ENCODE measurements at places on chromosomes 2 and 18.

- DNase-seq: no peak
Measured at GRCh38 chr2:198042189-198042588, 237.8 kb downstream of the PLCL1 start.

GRCh38 chr18:25261768-25262167 lies 90.2 kb downstream of the ZNF521 start:
- no peak for DNase-seq

GRCh38 chr2:238169708-238170251 lies 11.0 kb downstream of the ERFE start:
- DNase-seq: peak; percentile 97

DNA sequence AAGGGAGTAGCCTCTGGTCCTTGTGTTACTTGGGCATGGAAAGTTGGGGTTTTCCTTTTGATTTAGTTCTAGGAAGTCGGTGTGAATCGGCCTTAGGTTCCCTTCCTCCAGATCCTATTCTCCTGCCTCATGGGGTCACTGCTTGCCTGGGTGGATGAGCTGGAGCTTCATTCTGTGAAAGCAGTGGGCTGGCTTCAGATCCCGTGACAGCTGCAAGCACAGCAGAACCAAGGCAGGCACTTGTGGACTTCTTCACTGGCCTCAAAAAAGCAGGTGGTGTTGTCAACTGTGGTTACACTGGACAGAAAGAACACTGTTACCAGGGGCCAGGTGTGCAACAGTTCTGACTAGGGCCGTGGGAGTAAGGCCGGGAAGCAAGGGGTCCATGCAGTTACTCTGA lies 243.4 kb downstream of the LDLRAD4 start:
- DNase-seq: no peak

- no peak for DNase-seq
Measured at GRCh38 chr2:53752385-53752784, 15.2 kb upstream of the CHAC2 start.

- no peak for DNase-seq
Measured at GRCh38 chr2:173773076-173773475, 192.1 kb downstream of the SP3 start.

DNA sequence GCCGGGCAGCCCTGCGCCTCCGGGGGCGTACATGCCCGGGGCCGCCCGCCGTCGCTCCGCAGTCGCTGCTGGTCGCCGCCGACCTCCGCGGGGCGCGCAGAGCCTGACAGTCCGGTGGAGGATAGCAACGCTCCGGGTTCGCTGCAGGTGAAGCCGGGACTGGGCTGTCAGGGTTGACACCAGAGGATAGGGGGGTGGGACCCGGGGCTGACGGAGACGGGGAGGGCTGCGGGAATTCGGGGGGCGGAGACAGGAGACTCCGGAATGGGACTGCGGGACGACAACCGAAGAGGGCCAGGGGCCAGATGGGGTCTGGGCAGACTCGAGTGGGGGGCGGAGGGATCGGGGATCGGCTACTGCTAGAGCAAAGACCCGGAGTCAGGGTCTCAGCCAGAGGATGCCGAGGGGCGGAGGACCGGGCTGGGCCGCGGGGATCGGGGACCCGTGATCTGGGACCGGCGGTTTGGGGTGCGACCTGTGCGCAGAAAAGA lies 403 bp downstream of the TMEM127 start:
- DNase-seq: no peak

DNA sequence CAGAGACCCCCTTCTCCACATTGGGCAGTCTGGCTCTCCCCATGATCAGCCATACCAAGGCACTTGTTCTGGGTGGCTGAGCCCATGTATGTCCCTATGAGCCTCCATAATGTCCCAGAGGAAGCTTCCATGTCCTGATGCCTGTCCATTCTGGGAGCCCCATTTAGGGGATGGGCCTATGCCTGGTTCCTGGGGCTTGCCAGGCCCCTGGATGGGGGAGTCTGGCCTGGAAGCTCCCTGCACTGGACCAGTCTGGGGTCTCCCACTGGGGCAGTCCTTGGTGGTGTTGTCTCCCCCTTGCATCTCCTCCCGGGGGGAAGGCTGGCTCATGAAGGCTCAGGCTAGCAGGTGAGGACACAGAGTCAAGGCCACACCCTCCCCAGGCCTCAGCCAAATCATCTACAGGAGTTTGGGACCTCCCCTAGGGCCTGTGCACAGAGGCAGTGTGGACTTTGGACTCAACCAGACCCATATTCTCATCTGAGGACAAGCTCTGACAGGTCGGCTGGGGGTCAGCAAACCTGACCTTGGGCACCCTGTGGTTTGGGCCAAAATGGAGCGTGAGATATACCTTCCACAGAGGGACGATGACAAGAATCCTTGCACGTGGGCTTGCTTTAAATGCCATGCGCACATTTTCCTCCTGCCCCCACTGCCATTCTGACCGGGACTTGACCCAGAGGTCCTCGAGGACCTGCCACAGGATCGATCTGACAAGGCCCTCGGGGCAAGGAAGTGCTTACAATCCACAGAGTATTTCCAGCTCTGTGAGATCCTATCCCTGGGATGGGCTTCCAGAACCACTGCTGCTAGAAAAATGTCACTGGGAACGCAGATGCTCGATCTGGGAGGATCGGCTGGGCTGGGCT lies 38.8 kb downstream of the INHBB start:
- DNase-seq: no peak

GRCh38 chr2:236117861-236118269 lies 50.3 kb downstream of the GBX2 start:
- DNase-seq: no peak

DNA sequence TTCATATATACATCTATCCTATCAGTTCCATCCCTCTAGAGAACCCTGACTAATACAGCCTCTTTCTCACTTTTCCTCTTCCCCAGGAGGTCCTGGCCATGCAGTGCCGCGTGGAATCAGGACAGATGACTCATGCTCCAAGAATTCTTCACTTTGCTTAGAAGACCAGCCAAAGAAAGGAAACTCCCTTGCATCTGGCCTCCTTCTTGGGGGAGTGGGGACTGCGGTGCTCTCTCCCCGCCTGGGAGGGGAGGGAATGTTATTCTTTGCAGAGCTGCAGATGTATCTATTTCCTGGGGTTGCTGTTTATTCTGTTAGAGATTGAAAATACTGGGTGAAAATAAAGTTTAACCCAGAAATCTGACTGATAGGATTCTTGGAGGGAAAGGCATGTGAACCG lies 111.5 kb upstream of the SH3BP4 start:
- DNase-seq: peak; percentile 94

GRCh38 chr2:192286093-192286701 lies 91.5 kb upstream of the TMEFF2 start:
- peak; percentile 80 for DNase-seq

GRCh38 chr2:75998451-75998850 lies 287.7 kb upstream of the GCFC2 start:
- no peak for DNase-seq

GRCh38 chr2:108911401-108911800 lies 77.6 kb downstream of the EDAR start:
- no peak for DNase-seq

- no peak for DNase-seq
Measured at GRCh38 chr2:205936446-205936845, 149.5 kb downstream of the INO80D start.

DNA sequence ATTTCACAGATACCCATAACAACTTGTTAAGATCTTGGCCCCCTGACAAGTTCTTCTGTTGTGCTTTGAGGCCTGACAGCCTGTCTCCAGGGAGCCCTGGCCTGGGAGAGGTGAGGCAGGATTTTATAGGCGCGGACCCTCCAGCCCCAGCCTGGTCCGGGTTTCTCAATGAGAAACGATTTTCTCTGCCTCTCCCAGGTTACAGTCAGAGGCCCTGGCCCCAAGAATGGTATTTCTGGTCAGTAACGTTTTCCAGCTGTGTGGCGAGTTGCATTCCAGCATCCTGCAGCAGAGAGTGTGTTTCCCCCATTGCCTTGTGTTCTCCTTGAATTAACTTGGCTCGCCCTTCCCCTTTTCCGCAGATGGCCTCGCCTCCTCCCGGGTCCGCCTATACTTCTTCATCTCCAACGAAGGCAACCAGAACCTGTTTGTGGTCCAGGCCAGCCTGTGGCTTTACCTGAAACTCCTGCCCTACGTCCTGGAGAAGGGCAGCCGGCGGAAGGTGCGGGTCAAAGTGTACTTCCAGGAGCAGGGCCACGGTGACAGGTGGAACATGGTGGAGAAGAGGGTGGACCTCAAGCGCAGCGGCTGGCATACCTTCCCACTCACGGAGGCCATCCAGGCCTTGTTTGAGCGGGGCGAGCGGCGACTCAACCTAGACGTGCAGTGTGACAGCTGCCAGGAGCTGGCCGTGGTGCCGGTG lies 3.0 kb downstream of the INHBB start:
- peak; percentile 16 for DNase-seq

DNA sequence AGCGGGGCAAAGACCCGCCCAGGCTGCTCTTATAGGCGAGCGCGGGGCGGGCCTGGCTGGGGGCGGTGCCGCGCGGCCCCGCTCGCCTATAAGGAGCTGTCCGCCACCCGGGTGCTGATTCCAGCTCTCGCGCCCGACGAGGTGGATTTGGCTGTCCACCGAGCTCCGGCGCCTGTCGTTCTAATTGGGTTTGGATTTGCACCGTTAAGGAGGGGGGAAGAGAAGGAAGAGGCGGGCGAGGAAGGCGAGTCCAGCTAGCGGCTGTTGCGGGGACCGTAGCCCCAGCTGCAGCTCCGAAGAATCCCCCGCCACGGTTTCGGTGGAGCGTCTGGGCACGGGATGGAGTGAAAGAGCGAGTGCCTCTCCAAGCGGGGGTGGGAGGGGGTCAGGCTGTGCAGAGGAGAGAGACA lies at the start of gene CNTNAP5:
TSS of gene CNTNAP5 (plus strand) at position 117 of the 410 bp plus-strand sequence. CDS start 364 bp downstream, outside the sequence.
- DNase-seq: peak; percentile 66

DNA sequence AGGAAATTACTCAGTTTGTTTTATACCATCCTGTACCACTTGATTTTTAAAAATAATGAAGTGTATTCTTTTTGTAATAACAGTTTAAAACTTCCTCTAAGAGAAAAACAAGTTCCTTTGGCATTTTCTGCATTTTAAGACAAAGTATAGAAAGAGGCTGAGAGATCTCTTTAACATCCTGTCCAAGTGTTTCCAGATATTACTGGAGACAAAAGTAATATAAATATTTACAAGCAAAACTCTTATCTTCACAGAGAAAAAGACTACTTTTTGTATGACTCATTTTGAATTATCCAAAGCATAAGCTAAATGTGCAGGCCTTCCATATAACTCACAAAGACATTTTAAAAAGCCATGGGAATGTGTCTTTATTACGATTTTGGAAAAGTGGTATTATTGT lies 221.1 kb downstream of the RDH14 start:
- peak; percentile 32 for DNase-seq

Data from cardiac fibroblast (primary cell).